ENCODE measurements at places on chromosomes 4 and X.

GRCh38 chrX:117400005-117400404, 716.6 kb downstream of the KLHL13 start:
- DNase-seq: no peak

- DNase-seq: no peak
These were observed 158.0 kb downstream of the SH2D1A start for GRCh38 chrX:124504111-124504983.

DNA sequence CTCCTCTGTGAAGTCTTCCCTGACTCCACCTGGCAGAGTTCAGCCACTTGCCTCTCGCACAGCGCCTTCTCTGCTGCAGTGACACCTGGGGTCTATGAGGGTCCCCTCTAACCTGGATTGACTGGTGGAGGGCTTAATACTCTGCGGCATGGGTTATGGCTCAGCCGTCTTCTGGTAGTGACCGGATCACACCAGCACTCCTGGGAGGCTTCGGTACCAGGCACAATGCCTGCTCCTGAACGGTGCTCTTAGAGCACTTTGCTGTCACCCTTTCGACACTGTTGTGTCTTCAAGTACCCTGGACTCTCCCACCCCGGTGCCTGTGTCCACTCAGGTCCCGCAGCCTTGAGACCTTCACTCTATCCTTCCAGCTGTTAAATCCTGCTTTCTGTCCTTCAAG, 50.0 kb downstream of the C4orf50 start:
- no peak for DNase-seq

GRCh38 chrX:28835991-28836390, 248.7 kb downstream of the IL1RAPL1 start:
- DNase-seq: no peak

DNA sequence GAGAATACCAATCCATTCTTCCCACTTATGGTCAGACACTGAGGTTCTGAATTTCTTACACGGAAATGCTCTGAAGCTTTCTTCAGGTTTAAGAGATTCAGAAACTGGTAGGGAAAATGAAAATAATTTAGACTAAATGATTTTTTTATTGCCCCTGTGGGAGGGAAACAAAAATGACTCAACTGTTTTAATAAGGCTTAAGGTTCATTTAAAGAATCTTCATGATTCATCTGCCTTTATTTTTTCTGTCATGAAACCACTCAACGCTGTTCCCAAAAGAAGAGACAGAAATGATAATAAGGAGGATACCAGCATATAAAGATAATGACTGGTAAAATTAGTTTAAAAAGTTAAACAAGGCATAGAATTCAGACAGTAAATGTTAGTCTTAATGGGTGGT, 39.3 kb upstream of the FAM47B start:
- DNase-seq: no peak

DNA sequence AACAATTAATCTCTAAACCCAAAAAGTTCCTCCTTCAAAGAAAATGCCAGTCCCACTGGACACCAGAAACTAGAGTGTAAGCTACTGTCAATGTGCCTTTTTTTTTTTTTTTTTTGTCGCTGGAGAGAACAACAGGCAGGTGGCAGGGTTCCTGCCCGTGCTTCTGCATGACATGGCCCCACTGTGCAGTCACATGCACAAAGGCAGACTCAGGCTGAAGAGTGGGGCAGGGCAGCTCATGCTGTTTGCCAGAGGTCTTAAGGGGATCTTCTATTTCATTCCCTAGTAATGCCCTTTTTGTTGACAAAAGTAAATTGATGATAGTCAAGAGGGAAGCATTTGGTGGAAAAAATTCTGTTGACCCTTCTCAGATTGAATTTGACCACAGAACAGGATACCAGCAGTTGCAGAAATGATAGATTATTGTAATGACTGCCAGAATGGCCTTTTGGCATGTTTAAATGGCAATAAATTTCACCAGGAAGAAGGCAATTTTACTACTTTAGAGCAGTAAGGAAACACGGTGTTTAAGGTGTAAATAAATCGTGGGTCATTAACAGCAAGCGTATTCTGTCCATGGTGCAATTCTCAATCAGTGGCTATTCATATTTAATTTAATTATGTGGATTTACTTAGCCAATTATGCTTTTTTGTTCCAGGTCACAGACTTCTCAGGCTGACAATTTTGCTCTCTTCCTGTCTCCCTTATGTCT, 80.9 kb downstream of the NKX6-1 start:
- no peak for DNase-seq

DNA sequence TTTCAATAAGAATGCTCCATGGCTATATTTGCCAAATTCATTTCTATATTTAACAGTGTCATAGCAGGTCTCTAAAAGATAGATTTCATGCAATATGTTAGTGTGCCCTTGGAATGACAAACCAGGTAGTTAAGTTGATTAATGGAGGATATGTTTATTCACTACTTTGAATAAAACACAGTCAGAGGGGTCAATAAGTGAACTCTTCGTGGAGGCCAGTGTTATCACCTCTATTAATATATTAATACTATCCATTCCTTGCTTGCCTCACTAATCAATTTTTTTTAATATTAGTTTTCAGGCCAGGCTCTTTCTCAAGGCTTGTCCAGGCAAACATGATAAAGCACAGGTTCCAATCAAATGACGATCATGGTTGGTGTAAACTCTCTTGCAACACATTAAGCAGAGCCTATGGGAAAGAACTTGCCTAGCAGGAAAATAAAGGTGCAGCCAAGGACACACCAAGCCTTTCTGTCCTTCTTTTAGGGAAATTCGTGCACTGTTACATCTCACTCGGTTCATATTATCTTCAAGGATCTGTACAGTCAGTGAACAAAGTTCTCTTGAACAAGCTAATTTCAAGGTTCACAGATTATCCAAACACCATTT, 144.7 kb downstream of the DCK start:
- no peak for DNase-seq

DNA sequence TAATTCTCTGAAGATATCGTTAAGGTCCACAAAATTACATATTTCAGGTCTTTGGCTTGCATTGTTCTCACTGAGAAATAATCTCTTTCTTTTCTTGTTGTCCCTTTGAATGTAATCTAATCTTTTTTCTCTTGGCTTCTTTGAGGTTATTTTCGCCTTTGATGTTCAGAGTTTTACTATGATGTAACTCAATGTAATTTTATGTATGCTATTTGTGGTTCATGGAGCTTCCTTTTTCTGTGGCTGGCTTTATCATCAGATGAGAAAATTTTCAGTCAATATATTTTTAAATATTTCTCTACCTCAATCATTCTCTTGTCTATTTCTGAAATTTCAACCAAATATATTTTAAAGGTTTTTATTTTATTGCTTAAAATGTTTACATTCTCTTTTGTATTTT, 672.2 kb downstream of the TRAM1L1 start:
- no peak for DNase-seq

- no peak for DNase-seq
These were observed 6.2 kb upstream of the DCAF4L1 start for GRCh38 chr4:41975341-41975740.

DNA sequence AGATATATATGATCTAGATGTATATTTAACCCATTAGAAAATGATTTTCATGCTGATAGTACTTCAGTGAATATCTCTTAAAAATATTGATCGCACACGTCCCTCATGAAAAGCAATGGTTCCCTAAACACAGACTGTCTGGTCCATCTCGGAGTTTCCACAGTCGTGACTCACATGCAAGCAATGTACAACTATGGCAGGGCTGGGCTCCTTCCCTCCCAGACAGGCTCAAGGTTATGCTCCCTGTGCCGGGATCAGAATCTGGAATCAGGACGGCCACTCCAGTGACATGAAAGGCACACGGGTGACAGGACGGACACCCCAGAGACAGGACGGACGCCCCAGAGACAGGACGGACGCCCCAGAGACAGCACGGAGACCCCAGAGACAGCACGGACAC, 40.2 kb upstream of the PPP2R3B start:
- peak; percentile 81 for DNase-seq

GRCh38 chrX:47633689-47634590, 4.2 kb upstream of the CFP start:
- DNase-seq: no peak

- DNase-seq: no peak
These were observed 221.3 kb downstream of the DCTD start for GRCh38 chr4:182695842-182696241.

DNA sequence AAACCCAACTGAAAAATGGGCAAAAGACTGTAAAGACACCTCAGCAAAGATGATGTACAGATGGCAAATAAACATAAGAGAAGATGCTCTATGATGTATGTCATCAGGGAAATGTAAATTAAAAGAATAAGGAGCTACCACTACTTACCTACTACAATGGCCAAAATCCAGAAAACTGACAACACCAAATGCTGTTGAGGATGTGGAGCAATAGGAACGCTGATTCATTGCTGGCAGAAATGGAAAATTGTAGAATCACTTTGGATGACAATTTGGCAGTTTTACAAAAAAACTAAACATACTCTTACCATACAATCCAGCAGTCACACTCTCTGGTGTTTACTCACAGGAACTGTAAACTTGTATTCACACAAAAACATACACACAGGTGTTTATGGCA, 222.3 kb upstream of the LDB2 start:
- no peak for DNase-seq

DNA sequence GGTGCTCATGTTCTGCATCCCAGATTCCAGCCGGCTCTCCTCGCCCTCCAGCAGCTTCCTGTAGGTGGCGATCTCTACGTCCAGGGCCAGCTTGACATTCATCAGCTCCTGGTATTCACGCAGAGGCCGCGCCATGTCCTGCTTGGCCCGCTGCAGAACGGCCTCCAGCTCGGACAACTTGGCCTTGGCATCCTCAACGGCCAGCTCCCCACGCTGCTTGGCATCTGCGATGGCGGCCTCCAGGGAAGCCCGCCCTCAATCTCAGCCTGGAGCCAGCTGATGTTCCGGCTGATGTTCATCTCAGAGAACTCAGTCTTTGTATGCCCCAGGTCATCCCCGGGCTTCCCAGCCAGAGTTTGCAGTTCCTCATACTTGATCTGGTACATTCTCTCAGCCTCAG, 431.8 kb upstream of the DIPK2B start:
- no peak for DNase-seq

GRCh38 chr4:54384563-54384962, 155.5 kb downstream of the PDGFRA start:
- DNase-seq: no peak

- DNase-seq: no peak
These were observed 20.3 kb downstream of the SMS start for GRCh38 chrX:21960569-21961541.

- no peak for DNase-seq
These were observed 275.1 kb downstream of the GPM6A start for GRCh38 chr4:175536852-175537453.

- no peak for DNase-seq
These were observed 57.4 kb downstream of the FAT1 start for GRCh38 chr4:186666252-186666651.

DNA sequence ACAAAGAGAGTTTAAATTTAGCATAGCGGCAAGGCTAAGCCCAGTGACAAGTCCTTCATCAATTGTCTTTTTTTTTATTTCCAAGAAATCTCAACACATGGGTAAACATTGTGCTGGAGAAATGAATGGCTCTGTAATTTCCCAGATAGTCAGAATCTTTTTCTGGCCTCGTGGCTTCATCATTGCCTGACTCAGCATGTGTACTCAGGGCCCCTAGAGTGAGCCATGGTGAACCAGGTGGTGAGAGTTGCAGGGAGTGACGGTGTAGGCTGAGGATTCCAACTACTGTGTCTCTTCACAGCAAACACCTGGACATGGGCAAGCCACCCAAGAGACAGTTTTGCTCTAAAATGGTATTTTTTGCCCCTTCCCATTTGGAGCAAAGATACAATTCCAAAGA, 43.1 kb upstream of the UCP1 start:
- DNase-seq: peak; percentile 36

DNA sequence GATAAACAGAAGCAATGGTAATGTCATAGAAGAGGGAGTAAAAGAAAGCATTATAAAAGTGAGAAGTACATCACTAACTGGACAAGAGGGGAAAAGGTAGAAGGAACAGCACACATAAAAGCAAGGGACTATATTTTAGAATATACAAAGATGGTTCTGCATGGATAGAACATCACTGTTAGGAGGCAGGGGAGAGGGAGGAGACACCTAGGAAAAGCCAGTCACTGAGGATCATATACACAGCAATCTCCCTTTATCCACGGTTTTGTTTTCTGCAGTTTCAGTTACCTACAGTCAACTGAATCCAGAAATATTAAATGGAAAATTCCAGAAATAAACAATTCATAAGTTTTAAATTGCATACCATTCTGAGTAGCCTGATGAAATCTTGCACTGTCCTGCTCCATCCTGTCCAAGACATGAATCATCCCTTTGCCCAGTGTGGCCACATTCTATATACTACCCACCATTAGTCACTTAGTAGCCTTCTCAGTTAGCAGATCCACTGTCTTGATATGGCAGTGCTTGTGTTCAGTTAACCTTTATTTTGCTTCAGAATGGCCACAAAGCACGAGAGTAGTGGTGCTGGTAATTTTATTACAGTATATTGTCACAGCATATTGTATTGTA, 74.2 kb downstream of the PPA2 start:
- no peak for DNase-seq

- DNase-seq: peak; percentile 52
These were observed 367.8 kb upstream of the SLC7A11 start for GRCh38 chr4:138609943-138610350.

GRCh38 chrX:150236327-150236726, 126.8 kb upstream of the MAMLD1 start:
- peak; percentile 32 for DNase-seq

DNA sequence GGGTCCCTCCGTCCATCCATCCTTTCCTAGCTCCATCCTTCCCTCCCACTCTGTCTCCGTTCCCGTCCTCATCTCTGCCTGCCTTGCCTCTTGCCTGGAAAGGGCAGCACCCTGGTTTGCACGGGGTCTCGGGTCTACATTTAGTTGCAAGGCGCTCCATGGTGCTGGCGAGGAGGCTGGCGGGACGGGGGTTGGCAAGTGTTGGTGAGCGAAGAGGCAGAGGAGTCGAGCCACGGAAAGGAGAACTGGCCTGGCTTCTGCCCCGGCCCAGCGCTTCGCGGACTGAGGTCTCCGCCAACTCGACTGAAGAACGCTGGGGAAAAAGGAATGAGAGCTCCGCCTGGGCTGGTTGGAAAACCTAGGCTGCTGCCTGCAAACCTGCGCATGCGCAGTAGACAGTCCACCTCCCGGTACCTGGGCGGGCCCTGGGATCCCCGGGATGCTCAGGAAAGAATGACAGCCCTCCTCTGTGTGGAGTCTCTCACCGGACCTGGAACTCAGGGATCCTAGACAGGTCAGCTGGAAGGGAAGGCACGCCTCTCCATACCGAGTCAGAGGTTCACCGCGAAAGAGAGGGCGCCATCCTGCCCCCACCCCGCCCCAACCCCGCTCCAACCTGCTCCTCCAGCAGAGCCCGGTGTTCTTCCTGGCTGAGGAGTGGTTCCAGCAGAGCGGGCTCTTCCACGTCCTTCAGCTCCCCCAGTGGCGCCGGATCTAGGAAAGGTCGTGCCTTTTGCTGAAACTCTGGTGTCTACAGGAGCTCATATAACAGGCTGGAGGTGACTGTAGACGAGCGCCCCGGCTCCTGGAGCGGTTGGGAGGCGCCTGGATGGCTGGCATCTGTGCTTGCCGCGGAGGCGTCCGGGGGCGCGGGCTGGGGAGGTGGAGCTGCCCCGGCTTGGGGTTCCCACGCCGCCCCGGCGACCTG, 6.0 kb downstream of the FRG2 start:
- peak; percentile 77 for DNase-seq
